Activated effector memory CD4-positive, alpha-beta T cell treated with Interleukin-2 at 50 U/mL for 16 hours (primary cell): ENCODE measurements at places on chromosomes 2 and 18.

- no peak for DNase-seq
These were observed 4.5 kb upstream of the NPPC start for GRCh38 chr2:231930593-231931281.

GRCh38 chr2:61670591-61671501, 132.7 kb upstream of the XPO1 start:
- no peak for DNase-seq

GRCh38 chr2:109535217-109535946, 78.4 kb downstream of the SEPTIN10 start:
- no peak for DNase-seq

- no peak for DNase-seq
These were observed 182.9 kb downstream of the DYM start for GRCh38 chr18:49277395-49278036.

- DNase-seq: no peak
These were observed 123.3 kb upstream of the DCC start for GRCh38 chr18:52216666-52217065.

DNA sequence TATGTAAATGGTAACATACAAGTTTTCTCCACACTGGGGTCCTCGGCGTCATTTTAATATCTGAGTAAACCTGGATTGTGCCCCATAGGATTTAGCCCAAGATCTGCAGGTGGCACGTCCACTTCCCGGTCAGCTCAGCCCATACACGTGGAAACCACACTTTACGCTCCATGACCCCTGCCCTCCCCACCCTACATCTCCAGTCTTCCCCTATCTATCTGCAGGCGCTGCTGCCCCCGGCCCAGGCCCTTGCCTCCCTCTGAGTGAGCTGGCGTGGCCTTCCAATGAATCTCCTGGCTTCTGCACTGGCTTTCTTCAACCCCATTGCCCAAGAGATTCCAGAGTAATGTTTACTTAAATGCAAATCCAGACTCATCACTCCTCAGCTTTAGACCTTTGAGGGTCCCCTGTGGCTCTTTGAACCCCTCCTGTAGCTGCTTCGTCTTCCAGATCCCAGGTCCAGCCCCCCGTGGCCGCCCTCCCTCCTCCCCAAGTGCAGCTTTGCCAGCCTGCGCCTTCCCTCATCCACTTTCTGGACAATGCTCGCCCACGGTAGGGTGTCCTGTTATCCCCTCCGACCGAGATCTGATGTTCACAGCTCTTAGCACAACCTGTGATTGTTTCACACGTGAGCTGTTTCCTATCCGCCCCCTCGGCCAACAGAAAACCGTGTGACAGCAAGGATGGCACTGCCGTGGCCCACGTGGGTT, 421.4 kb upstream of the SALL3 start:
- no peak for DNase-seq

DNA sequence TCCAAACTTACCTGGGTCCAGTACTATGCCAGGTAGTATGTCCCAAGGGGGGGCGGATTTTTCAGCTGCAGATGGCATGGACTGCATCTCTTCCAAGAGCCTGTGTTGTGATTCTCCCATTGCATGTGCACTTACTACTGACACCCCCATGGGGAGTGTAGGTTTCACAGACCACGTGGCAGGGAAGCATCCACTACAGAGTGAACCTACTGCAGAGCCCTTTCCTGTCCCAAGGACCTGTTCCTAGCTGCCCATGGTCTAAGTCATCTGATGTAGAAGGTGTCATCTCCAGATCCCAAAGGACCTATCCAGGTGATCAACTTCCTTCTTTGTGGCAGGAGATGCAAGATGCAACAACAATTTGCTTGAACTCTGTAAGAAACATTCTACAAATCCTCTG, 9.9 kb upstream of the SULT1C3 start:
- DNase-seq: no peak

GRCh38 chr2:143475041-143475776, 346.0 kb downstream of the ARHGAP15 start:
- DNase-seq: no peak

GRCh38 chr2:46098621-46099062, 198.6 kb upstream of the EPAS1 start:
- DNase-seq: no peak

- DNase-seq: no peak
These were observed 60.7 kb downstream of the SPATS2L start for GRCh38 chr2:200367155-200367554.

- DNase-seq: no peak
These were observed 207.6 kb upstream of the VWC2L start for GRCh38 chr2:214203214-214203613.

GRCh38 chr2:11562476-11562875, 28.6 kb downstream of the GREB1 start:
- no peak for DNase-seq

DNA sequence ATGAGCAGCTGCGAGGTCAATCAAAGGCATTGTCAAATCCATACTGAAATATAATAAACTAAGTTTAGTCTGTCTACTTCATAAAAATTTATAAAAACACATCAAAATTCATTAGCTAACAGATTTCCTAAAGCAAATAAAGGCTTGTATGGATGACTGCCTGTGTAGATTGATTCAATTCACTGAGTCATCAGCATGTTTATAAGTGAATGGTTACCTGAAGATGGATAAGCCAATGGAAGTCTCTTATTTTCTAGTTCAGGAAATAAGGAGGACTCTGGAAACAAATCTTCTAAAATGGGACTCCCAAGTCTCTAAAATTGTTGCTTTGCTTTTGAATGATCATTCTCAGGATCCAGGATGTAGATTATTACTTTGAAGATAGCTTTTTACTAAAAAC, 57.0 kb upstream of the HNRNPA3 start:
- no peak for DNase-seq

DNA sequence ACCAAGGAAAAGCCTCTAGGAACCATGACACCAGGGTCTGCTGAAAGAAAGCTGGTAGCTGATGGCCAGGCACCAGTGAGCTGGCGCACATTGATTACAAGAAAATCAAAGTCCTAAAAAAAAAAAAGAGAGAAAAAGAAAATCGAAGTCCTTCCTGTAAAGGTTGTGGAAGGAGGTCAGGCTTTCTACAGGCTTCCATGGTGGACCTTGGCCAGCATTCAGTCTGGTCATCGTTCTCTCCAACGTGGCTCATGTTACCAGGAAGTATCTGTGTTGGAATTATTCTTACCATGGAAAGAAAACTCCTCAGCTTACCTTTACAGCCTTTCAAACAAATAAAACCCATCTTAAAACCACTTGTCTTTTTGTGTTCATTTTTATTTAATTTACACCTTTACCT, 65.6 kb downstream of the CYB5A start:
- DNase-seq: no peak

DNA sequence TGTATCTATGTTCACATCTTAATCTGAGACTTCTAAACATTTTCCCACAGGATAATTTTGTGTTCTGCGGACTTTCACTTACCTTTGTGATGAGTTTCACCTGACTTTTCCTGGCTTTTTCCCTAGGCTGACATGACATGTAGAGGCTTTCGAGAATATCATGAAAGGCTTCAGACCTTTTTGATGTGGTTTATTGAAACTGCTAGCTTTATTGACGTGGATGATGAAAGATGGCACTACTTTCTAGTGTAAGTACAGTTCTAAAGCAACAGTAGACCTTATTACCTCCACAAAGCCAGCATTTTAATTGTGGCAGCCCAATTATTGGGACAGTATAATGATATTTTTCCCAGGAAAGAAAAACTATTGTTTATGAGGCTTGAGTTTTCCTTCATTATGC, 34.1 kb upstream of the METAP1D start:
- DNase-seq: no peak

- no peak for DNase-seq
These were observed 56.5 kb downstream of the SLC8A1 start for GRCh38 chr2:40395169-40396073.

- no peak for DNase-seq
These were observed 169.7 kb downstream of the TWIST2 start for GRCh38 chr2:239017491-239018098.

- DNase-seq: no peak
These were observed 43.7 kb downstream of the CD8B2 start for GRCh38 chr2:106530866-106531265.

DNA sequence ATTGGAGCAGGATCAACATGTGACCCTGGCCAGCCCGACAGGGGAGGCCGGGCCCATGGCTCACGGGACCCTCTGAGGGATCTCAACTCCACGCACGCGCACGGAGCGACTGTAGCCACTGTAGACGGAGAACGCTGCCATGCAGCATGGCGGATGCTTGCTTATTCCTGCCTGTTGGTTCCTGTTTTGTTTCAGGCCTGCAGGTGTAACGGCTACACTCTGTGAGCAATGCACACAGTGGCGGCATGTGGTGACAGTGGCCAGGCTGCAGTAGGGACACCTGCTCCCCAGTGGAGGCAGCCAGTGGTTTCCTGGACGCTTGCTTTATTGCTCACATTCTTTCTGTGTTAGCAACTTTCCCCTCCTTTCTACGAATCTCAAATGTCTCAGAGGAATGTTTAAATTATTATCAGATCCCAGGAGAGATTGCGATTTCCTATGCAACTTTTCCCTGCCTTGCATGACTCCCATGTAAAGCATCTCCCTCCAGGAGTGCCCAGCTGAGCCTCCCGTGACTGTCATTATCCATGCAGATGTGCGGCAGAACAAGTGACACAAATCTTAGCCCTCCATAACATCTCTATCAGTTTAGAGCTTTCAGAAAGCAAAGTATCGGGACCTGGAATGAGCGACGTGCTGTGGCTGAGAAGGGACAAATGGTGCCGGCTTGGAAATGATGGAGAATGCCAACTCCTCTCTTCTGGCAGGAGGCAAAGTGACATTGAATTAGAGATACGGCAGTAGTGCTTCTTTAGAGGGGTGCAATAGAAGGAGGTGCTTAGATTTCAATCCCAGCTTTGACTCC, 209.7 kb downstream of the ASB1 start:
- DNase-seq: no peak

- no peak for DNase-seq
These were observed 104.1 kb upstream of the SEC11C start for GRCh38 chr18:59035591-59035990.

DNA sequence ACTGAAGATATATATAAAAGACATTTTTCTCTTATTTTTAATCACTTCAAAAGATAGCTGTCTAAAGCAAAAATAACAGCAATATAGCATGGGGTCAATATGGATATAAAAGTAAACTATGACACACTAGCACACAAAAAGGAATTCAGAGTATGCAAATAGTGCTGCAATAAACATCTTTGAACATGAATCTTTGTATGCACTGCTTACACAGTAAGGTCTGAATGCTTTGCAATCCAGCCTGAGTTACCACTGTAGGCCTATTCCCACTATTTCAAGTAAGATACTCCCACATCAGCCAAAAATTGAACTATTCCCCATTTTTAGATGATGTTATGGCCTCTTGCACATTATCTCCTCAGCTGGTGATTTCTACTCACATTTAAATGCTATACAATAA, 27.4 kb upstream of the ERCC3 start:
- DNase-seq: no peak

DNA sequence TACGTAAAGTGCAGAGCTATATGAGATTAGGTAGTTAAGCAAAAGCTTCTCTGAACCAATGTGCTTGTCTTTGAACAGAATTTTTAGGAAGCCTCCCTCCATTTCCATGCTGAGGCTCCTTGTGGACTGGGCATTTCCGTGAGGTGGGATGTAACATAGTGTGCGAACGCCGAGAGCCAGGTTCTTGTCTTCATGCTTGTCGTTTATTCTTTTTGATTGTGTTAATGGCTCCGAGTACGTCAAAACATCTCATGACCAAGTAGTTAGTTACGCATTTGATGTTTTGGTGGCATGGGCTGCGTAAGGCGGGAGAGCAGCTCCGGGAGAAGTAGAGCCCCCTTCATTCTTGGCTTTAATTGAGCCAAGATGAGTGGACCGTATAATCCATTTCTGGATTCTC, 32.9 kb downstream of the DGKD start:
- no peak for DNase-seq

DNA sequence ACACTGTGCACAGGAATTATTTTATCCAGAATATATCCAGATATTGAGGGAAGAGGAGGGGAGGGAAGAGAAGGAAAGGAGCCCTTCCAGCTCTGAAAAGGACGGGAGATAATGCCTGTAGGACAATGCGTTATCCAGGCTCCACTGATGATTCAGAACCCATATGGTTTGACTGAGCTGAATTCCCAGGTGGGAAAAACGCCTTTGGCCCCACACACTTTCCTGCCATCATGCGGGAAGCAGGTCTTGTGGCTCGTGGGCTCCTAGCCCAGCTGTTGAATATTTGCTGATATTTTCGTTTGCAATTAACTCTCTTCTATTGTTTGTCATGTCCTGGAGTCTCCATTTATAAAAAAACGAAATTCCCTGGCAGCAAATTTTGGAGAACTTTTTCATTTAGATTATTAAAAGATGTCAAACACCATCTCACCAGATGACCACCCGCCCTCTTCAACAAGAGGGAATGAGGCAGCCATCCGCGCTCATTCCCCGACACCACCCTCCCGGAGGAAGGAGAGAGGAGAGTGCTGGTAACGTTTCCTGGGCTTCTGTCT, 8.9 kb downstream of the COL6A3 start:
- no peak for DNase-seq

DNA sequence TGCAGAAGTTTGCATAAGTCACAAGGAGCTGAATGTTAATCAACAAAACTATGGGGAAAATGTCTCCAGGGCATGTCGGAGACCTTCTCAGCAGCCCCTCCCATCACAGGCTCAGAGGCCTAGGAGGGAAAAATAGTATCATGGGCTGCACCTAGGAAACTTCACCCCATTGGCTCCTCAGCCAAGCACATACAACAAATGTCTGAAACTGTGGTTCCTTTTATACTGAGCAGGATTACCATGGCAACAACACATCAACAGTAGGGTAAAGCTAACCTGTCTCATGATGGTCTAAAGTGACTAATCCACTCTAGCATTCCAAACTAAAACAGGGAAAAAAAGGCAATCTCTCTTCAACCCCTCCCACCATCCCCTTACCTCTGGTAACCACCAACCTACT, 3.2 kb upstream of the NEMP2 start:
- no peak for DNase-seq

GRCh38 chr2:55985406-55985805, 61.8 kb upstream of the EFEMP1 start:
- no peak for DNase-seq

- no peak for DNase-seq
These were observed 1.9 kb upstream of the NMUR1 start for GRCh38 chr2:231531883-231532755.

DNA sequence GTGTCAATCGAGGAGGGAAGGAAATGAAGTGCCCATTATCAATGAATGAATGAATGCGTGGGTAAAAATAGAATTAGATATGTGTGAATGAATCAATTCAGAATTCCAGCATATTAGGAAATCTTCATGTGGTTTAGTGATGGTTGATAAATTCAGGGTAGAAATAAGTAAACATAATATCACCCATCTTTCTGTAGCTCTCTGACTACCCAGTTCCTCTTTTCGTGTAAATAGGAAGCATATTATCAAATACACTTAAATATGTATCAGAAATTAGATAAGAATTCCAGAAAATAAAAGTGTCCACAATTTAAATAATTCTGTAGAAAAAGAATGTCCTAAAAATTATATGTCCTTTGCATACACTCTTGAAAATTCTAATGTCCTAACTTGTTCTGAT, 552.9 kb upstream of the LRATD1 start:
- no peak for DNase-seq
